Epithelial cell of esophagus (primary cell): ENCODE measurements at places on chromosomes 12 and 14.
A peak's percentile ranks its signal among the peaks of the same experiment; 100 is the strongest.

DNA sequence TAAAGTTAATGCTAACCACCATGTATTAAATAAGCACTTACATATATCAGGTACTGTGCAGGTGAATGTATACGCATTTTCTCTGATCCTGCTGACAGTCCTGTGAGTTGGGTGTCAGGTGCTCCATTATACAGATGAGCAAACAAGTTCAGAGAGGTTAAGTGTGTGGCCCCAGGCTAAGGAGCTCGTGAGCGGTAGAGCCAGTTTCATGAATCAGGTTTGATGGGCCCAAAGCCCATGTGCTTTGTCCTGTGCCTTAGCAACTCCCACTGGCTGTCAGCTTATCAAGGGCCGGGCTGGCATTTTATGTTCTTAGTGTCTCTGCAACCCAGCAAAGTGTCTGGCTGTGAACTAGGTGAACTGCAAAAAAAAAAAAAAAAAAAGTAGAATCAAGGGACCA is 701.2 kb upstream of the TBX3 start:
- DNase-seq = peak; percentile 60

DNA sequence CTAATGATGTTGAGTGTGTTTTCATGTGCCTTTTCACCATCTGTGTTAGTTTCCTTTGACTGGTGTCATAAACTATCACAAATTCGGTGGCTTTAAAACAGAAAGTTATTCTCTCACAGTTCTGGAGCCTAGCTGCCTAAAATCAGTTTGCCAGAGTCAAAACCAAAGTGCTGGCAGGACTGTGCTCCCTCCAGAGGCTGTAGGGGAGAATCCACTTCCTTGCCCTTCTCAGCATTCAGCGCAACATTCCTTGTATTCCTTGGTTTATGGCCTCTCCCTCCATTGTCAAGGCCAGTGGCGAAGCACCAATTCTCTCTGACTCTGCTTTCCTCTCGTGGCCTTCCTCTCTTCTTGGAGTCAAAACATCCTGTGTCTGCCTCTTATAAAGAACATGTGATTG is 174.2 kb upstream of the PDE3A start:
- DNase-seq = no peak

DNA sequence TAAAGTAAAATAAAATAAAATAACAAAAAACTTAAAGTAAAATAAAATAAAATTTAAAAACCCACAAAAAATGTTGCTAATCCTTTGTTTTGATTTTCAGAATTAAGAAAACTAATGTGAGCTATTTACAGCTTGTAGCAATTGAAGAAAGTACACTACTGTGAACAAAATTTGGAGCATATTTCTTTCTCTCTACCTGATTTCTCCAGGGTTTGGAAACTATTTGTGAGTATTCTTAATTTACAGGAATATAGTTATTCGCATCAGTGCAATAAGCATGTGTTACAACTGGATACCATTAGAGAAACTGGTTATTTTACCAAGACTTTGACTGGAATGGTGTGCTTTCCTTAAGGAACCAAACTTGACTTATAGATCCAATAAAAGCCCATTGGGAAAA is 86.1 kb upstream of the CNOT2 start:
- no peak for DNase-seq

- DNase-seq = no peak
Measured at GRCh38 chr12:52914576-52915121, 9.8 kb upstream of the KRT8 start.

DNA sequence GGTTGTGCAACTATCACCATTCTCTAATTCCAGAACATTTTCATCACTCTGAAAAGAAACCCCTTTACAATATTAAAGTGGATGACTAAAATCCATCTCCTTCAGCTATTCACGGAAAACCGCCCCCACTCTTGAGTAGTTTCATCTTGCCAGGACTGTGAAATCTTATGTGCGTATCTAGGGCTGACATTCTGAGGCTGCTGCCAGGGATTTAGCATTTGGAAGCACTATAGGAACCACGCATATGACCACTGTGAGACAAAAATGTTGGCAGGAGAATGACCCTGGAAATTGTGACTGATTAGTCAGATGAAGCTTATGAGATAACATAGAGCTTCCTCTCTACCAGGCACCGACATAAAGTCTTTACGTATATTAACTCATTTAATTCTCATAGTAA is 305.2 kb upstream of the PDE3A start:
- no peak for DNase-seq

DNA sequence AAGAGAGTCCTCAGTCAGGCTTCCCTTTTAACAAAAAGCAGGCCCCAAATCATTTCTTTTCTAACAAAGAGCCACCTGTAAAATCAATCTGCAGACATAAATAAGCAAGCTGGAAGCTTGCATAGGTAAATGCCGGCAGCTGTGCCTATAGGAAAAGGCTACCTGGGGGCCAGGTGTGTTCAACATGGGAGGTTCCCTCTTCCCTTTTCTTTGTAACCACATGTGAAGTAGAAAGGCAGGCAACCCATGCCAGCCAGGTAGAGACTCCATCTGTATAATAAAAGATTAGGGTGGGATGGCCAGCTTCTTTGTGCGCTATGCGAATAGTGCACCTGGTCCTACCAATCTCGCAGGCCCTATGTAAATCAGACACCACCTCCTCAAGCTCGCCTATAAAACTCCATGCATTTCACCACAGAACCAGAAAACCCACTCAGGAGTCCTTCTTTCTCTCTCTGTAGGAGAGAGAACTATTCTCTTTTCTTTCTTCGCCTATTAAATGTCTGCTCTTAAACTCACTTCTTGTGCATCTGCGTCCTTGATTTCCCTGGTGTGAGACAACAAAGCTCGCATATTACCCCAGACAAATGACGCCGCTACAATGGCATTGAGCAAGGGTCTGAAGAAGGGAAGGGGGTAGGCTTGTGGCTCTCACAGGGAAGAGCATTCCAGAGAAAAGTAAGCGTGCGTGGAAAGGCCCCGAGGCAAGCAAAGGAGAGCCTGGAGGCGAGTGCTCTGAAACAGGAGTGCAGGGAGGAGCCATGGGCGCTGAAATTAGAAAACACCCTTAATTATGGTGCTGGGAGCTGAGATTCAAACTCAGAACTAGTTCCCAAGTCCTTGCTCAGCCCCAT is 67.2 kb downstream of the TTC9 start:
- no peak for DNase-seq

GRCh38 chr12:128033473-128033872 is 233.5 kb upstream of the TMEM132C start:
- no peak for DNase-seq

DNA sequence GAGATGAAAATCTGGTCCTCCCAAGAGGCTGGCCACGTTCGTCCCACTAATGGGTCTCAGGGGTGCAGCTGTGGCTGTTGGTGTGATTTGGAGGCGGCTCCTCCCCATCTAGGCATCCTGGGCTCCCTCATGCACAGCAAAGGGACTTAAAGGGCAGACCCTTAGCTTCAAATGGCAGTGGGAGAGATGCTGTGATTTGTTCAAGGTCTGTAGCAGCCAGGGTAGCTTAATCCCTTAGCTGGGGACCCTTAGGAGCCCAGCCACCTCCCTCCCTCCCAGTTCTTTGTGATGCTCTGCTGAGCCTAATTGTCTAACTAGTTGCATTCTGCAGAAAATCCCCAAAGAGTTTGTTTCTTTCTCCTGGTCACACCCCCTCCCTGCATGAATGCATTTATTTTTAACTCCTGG is 18.3 kb downstream of the DYRK4 start:
- no peak for DNase-seq

DNA sequence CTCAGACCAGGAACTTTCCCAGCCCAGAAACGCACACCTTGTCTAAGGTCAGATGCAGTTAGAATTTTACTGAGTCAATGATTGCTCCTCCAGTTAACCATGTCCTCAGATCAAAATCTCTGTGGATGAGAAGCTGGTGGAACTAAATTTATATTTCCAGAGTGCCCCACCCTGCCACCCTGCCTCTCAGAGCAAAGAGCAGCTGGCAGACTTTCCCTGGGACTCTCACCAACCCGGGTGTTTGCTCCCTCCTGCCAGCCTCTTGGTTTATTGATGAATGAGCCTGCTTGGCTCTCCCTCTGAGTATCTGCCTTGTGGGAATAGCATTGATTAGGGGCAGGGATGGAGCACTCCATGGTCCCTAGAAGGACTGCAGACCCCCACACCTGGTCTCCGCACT is 5.9 kb upstream of the KRT1 start:
- DNase-seq = no peak

DNA sequence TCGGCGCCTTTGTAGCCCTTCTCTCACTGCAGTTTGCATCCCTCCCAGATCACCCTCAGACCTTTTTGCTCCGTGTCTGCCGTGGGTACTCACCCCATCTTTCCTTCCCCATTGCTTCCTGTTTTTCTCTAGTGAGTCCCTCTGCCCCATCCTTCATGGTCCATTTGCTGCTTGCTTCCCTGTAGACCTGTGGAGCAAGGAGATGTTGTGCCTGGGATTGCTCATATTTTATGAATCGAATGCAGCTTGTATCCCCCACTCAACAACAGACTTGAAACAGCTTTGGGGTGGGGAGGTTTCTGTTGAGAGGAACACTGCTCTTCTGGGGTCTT is 661 bp downstream of the DENR start:
- DNase-seq = no peak

- DNase-seq = no peak
Measured at GRCh38 chr12:124498275-124499189, 68.9 kb downstream of the NCOR2 start.

- no peak for DNase-seq
Measured at GRCh38 chr12:31035967-31036665, 37.5 kb upstream of the DDX11 start.

- DNase-seq = no peak
Measured at GRCh38 chr12:3805077-3805476, 52.2 kb upstream of the CRACR2A start.

DNA sequence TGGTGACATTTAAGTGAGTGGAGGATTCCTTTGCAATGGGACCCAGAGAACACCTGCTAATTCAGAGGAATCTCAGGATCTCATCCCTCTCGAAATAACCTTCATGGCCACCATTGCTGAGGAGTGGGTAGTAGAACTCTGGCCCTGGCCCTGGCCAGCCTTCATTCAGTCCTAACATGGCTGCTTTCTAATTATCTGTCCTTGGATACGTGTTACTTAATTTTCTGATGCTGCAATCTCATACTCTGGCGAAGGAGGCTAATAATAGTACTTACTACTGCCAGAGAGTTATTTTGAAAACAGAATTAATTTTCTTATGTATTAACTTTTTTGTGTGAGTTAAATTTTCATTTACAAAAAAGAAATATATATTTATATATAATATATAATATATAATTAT is 12.1 kb upstream of the COX6A1 start:
- DNase-seq = no peak

- no peak for DNase-seq
Measured at GRCh38 chr14:69262516-69262915, 2.6 kb downstream of the GALNT16 start.

DNA sequence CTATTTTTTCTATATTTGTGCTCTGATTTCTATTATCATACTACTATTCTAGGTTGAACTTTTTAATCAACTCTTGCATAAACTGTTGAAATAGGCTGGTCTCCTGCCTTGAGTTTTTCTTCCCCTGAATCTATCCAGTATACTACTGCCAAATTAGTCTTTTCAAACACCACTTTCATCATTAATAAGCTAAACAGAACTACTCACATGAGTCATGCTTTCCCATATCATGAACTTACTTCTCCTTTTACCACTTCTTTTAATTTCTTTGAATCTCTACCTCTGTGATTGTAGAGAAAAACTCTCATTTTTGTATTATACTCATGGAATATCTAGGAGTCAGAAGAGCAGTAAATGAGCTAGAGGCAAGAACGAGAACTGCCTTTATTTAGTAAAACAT is 340.3 kb upstream of the PDE3A start:
- DNase-seq = no peak

DNA sequence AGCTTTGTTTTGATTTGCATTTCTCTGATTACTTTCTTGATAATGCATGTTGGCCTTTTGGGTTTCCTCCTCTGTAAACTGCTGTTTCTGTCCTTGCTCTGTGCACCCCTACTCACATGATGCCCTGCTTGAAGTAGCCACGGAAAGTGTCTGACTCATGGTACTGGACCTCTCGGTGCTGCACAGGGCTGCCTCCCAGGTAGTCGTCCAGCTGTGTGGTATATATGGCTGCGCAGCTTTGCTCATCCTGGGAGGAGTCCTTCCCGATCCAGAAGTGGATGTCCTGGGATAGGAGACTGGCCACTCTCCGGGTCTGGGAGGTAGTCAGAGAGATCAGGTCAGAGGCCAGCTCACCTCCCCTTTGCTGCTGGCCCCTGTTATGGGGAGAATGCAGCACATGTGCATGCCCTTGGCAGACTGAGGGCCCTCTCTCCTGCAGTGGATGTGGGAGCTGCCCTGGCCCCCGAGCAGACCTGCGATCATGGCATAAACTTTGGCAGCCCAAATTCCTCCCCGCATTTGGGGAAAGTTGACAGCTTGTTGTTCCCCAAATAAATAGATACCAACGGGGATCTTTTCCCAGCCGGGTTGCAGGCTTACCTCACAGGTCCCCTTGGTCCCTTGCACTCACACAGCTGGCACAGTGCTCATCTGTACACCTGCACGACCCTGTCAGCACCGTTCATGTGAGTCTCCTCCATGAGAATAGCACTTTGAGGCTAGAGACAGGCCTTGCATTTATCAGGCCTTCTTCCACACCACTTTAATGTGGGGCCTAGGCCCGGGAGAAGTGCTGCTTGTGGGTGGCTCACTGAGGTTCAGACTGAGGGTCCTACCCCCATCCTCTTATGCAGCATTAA is 5.2 kb downstream of the AVIL start:
- no peak for DNase-seq

DNA sequence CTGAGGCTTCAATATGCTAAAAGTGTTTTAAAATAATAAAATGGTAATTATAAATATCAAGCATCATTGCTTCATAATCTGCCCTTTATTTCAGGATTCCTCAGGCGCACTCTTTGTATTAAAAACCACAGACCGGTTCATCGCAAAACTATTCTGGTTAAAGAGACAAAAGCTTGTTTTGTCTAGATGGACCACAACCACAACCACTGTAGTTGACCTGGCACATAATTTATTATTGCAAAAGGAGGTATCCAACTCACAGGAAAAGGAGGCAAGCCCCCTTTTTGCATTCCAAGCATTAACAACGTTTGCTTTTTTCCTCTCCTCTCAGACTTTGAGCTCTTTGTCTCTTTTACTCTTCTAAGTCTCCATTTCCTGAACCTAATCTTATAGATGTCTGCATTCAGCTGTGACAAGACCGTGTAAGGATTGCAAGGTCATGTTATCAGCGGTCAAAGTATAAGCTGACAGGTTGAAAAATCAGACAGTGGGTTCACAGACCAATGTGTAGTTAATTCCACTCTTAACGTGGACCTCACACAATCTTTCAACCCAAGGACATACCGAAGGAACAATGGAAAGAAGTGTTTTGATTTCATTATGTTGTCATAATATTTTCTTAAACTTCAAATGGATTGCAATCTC is 1057.6 kb downstream of the GALC start:
- DNase-seq = peak; percentile 24

- no peak for DNase-seq
Measured at GRCh38 chr12:63841011-63841410, 3.5 kb upstream of the SRGAP1 start.
